ENCODE measurements at places on chromosomes 7 and 10.
A peak's percentile ranks its signal among the peaks of the same experiment; 100 is the strongest.

GRCh38 chr7:113628948-113629847, 289.6 kb downstream of the PPP1R3A start:
- no peak for DNase-seq

GRCh38 chr10:118820326-118821116, 65.8 kb upstream of the CACUL1 start:
- no peak for DNase-seq

DNA sequence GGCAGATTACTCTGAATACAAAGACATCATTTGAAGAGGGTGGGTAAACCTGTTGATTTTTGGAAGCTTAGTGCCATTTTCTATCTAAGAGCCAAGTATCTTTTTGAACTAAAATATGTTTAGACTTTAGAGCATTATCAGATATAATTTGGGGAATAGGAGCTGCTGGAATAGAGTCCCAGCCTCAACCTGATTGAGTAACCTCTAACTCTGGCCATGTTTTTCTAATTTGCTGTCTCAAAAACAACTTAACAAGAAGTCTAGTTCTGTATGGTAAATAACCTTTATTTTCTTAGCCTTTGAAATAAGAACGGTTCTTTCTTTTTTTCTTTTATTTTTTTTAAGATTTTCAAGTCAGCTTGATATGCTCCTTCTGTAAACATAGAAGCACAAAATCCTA, 224.5 kb downstream of the DYNC1I1 start:
- no peak for DNase-seq

- DNase-seq = no peak
These were observed 31.4 kb upstream of the AQP1 start for GRCh38 chr7:30880125-30880720.

DNA sequence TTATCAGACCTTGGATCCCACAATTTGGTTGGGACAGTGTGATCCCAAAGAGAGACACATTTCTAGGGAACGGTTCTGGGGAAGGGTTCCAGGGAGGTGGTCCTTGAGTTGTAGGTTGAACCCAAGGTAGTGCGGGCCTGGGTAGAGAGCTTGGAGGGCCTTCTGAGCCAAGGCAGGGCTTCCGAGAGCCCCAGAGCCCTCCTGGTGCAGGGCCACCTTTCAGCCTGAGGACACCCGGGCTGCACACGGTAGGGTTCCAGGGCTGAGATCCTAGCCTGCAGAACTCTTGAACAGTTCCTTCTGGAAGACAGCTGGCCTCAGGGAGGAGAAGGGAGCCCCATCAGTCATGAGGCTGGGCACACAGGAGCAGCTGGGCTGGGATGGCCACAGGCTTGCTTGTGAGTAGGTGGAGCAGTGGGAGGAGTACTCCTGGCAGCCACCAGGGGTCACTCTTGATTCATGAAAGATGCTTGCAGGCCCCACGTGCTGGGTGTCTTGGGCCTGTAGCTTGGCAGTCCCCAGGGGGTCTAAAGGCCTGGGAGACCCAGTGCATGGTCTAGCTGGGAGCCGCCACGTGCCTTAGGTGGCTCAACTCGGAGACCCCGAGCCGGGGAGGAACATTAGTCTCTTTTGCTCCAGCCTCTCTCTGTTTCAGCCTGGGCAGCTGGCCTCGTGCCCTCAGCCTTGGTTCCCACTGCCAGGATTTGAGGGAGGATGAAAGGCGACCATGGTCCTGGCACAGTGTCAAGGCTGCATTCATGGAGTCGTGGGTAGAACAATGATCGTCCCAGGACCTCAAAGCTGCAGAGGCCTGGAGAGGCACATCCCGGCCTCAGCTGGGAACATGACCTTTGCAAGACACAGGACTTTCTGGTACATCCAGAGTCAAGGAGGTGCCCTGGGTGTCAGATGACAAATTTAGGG, 381.6 kb downstream of the TYW1 start:
- peak; percentile 40 for DNase-seq

- no peak for DNase-seq
These were observed 1122.8 kb downstream of the TYW1 start for GRCh38 chr7:68119411-68119810.

DNA sequence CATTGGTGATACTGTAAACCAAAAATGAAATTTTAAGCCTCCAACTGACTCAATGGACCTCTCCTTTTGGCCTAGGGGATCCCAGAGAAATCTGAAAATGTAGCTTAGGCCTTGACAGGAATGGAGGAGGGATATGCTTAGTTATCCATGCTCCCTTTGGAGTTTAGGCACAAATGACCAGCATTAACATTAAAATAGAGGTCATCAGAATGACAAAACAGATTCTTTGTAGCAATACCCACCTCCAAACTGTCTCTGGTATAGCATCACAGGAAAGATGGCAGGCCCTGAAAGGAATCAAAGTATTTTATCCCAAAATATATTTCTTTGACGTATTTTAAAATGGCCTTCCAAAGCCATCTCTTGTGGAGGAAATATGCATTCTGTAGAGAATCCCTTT, 39.1 kb upstream of the LRRN3 start:
- no peak for DNase-seq

DNA sequence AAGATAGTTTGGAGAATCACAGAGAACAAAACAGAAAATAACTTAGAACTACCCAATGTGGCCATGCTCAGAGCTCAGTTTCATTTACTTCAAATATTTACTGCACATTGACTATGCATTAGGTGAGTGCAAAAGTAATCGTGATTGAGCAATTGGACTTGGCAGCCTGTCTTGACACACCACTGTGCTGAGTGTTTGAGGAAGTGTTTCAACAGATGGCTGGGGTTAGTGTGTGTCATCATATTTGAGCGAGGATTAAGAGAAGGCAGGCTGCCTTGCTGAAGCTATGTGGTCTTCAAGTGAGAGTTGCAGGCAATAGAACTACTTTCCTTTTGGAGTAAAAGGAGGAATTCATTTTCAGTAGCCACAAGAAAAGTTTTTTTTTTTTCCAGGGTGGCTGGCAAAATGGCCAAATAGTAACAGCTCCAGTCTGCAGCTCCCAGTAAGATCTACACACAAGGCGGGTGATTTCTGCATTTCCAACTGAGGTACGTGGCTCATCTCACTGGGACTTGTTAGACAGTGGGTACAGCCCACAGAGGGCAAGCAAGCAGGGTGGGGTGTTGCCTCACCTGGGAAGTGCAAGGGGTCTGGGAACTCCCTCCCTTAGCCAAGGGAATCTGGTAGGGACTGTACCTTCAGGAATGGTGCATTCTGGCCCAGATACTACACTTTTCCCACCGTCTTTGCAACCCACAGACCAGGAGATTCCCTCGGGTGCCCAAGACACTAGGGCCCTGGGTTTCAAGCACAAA, 37.6 kb downstream of the AKR1C4 start:
- DNase-seq = no peak

GRCh38 chr7:78924581-78924980, 528.9 kb downstream of the MAGI2 start:
- DNase-seq = no peak

GRCh38 chr7:157973971-157974677, 613.5 kb downstream of the PTPRN2 start:
- no peak for DNase-seq

DNA sequence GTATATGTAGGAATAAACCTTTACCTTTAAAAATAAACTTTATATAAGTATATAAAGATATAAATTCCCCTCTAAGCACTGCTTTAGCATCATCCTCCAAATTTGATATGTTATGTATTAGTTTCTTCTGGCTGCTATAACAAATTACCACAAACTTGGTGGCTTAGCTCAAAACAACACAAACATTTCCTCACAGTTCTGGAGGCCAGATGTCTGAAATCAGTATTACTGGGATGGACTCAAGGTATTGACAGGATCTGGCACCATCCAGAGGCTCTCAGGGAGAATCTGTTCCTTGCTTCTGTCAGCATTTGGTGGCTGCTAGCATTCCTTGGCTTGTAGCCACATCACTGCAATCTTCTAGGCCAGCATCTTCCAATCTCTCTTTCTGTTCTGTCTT, 6.7 kb upstream of the SCRN1 start:
- no peak for DNase-seq

- peak; percentile 55 for DNase-seq
These were observed 2.1 kb downstream of the NFE2L3 start for GRCh38 chr7:26153823-26154783.

DNA sequence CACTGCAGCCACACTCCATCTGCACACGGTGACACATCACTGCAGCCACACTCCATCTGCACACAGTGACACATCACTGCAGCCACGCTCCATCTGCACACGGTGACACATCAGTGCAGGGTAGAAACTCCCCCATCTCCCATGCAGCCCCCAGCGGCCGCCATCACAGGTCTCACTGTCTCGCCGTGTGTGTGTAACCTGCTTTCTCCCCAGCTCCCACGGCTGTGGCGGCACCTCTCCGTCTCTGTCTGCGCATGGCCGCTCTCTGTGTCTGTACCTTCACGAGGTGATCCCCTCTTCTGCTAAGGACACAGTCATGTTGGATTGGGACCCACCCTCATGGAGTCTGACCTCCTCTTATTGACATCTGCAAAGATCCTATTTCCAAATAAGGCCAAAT, 527.4 kb downstream of the PTPRN2 start:
- no peak for DNase-seq

- no peak for DNase-seq
These were observed 269.2 kb downstream of the NRG3 start for GRCh38 chr10:82144153-82144552.

GRCh38 chr7:157428554-157428945, 91.7 kb downstream of the DNAJB6 start:
- DNase-seq = no peak

DNA sequence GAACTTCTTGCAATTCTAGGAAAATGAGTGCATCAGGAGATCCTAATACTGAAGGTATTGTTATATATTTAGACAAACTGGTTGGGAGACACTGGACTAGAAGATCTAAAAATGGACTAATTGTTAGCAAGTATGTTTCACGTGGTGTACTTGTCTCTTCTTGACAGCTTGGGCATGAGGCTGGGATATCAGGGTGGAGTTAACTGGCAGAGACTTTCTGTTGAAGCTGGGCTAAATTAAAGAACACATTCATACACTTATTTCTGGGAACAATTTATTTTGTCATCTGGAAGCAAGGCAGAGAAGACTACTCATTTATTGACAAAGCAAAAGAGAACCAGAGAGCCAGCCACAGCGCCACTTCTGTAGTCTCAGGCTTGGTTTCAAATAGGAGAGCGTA, 25.9 kb downstream of the TYW1 start:
- no peak for DNase-seq

DNA sequence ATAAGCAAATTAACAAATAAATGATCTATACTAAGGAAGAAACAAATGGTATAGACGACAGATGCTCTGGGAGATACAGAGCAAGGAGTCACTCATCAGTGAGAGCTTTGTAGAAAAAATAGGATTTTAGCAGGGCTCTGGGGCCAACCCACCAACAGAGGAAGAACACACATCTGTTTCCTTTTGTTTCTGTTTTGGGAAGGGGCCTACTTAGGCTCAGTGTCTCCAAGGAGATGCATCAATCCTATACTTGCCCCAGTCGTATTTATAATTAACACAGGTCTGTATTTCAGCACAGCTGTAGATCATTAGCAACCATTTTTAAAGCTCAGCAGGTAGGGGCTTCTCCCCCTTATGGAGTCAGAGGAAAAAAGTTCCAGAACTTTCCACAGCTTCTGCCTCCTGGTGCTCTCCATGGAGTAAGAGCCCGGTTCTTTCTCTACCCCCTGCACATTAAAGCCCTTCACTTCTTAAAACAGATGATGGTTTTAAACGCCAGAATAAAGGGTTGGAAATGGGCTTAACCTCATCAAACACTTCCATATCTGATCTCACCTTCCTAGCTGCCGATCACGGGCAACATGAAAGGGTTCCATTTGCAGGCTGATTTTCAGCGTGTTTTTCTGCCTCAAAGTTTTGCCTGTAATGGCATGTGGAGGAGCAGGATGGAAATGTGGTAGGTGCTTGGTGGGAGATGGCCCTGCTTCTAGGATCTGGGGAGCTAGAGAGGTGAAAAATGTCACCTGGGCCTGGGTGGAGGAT, 291.7 kb downstream of the TCF7L2 start:
- DNase-seq = no peak

- no peak for DNase-seq
These were observed 102.1 kb upstream of the SHH start for GRCh38 chr7:155914341-155914740.

- no peak for DNase-seq
These were observed 345.9 kb upstream of the SMIM30 start for GRCh38 chr7:113464096-113464855.

- DNase-seq = no peak
These were observed 255.9 kb upstream of the GRB10 start for GRCh38 chr7:51038573-51038972.

GRCh38 chr10:3538656-3539531, 246.1 kb downstream of the KLF6 start:
- DNase-seq = peak; percentile 97

DNA sequence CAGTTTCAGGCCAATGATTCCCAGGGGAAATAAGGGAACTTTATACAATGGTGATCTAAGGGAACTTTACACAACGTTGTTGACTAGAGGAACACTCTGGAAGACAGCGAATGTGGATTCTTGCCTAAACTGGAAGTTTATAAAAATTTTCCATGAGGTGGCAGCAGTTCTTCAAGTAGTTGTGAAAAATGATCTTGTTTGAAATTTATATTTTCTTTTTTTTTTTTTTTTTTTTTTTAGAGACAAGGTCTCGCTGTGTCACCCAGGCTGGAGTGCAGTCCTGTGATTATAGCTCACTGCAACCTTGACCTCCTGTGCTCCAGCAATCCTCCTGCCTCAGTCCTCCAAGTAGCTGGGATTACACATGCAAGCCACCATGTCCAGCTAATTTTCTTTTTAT, 32.1 kb upstream of the GTF2I start:
- no peak for DNase-seq

- no peak for DNase-seq
These were observed 758.0 kb upstream of the LRRTM3 start for GRCh38 chr10:66167816-66168215.

- DNase-seq = no peak
These were observed 22.7 kb downstream of the FAM133B start for GRCh38 chr7:92567460-92567859.

DNA sequence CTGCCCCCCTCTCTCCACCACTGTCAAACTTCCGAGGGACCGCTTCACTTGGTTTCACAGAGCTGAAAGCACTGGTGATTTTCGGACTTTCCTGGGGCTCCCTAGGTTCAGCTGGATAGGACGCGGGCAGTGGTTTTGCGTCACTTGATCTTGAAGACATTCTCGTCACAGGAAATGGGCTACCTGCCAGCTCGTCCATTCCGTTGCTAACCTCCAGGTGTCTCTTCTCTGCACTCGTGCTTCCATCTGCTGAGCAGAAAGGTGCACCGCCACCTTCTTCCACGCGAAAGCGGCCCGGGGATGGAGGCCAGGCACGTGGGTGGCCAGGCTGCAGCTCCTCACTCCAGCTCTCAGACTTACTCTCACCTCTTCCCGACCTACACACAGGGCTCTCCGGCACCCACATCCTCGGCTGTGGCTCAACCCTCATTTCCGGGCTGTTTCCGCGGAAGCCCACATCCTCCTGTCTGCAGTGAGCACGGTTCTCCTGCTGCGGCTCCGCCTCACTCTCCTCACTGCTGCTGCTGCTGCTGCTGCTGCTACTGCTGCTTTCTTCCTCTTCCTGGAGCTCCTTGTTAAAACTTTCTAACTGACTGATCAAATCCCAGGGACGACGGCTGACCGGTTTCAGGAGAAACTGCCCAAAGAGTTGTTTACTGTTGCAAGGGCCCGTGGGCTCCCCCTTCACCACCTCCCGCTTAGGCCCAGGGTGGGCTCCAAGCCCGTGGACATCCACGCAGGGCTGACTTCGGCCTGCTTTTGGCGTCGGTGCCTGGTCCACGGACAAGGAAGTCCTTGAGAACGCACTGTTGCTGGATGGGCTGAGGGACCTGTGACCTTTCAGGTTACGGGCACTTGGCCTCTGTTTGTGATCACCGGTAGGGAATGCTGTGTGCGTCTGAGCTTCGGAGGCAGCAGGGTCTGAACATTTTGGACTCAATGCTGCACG, 32.1 kb downstream of the JCAD start:
- no peak for DNase-seq

Data from pulmonary artery endothelial cell (primary cell).